Stimulated activated CD4-positive, alpha-beta T cell treated with anti-CD3 and anti-CD28 coated beads, Interleukin-2, amount 100 ng/mL, for 4 hours (primary cell): ENCODE measurements at places on chromosomes 11 and 22.

- DNase-seq: no peak
These were observed 18.4 kb downstream of the ABCC8 start for GRCh38 chr11:17458268-17458667.

DNA sequence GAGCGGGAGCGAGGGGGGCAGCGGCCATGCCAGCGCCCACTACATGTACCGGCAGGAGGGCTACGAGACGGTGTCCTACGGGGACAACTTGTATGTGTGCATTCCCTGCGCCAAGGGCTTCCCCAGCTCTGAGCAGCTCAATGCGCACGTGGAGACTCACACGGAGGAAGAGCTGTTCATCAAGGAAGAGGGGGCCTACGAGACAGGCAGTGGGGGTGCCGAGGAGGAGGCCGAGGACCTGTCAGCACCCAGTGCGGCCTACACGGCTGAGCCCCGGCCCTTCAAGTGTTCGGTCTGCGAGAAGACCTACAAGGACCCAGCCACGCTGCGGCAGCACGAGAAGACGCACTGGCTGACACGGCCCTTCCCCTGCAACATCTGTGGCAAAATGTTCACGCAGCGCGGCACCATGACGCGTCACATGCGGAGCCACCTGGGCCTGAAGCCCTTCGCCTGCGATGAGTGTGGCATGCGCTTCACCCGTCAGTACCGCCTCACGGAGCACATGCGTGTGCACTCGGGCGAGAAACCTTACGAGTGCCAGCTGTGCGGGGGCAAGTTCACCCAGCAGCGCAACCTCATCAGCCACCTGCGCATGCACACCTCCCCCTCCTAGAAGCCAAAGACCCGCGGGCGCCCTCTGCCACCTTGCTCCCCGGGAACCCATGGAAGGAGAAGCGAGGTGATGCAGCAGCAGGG lies 20.9 kb upstream of the TMEM191C start:
- DNase-seq: no peak

GRCh38 chr11:1262172-1263006 lies 39.5 kb downstream of the MUC5B start:
- peak; percentile 83 for DNase-seq

GRCh38 chr22:49291169-49291568 lies 536.5 kb downstream of the BRD1 start:
- no peak for DNase-seq

DNA sequence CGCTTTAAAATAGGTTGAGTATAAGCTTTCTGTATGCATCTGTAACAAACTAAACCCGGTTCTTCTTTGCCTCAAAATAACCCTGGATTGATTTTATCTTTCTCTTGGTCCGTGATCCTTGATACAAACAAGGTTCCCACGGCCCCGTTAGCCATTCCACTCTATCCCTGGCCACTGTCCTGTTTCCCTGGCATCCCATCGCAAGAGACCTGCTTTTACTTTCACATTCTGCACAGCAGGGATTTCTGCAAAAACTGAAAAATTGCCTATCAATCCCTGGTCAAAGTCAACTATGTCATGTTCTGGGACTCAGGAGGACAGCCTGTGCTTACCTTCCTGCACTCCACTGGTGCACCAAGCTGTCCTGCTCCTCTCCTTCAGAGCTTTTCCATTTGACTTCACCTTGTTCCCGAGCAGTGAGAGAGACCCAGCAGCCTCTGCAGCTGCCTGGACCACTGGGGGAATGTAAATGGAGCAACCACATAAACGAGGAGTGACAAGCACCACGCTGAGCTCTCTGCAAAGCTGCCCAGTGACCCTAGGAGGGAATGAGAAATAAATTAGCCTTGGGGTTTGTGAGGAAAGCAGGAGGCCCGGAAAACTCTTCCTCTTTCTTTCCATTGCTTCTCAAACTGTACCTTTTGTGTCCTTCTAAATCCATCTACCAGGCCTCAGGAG lies 175.9 kb downstream of the NTM start:
- DNase-seq: no peak

DNA sequence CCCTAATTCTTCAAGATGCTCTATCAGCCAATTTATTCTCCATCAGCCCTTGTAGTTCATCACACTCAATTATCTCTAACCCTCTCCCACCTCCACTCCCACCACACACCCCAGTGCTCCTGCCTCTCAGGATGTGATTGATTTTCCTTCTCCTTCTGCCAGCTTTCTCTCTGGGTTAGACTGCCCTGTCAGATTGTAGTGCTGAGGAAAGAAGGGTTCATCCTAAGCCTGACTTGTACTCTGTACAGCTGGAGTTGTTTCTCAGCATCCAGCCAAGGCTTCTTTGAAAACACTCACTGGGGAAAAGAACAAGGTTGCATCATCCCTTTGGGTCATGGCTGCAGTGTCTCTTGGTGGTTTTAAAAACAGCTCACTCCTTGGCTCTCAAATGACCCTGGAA lies 61.2 kb downstream of the CECR2 start:
- DNase-seq: no peak

DNA sequence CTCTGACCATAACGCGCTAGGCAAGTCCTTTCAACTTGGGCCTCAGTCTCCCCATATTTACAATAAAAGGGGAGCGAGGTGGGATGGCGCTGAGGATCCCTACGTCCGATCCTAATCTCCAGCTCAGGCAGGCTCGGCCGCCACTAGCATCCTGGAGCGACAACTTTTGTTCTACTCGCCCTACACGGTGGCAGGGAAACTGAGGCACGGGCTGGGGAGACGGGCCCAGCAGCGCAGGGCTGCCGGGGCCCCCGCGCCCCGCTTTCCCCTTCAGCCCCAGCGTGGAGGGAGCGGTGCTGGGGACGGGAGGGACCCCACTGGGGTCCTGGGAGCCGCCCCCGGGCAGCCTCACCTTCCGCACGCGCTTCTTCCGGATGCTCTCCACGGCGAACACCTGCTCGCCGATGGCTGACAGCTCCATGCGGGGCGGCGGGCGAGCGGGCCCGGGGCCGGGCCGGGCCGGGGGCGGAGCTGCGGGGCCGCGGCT lies 413 bp downstream of the CBX7 start:
- no peak for DNase-seq

GRCh38 chr11:201966-202365 lies 5.2 kb downstream of the BET1L start:
- DNase-seq: no peak

GRCh38 chr11:57458410-57459163 lies 1.7 kb upstream of the RTN4RL2 start:
- peak; percentile 84 for DNase-seq

GRCh38 chr11:20090654-20091374 lies 69.5 kb downstream of the DBX1 start:
- no peak for DNase-seq

DNA sequence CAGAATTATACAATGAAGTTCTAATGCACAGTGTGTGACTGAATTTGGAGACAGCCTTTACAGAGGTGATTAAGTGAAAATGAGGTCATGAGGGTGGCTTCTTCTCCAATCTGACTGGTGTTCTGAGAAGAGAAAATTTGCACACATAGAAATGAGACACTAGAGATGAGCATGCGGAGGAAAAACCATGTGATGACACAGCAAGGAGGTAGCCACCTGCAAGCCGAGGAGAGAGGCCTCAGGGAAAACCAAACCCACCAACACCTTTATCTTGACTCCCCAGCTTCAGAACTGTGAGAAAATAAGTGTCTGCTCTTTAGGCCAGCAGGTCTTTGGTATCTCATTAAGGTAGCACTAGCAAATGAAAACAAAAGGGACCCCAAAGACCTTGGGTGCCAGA lies 93.2 kb downstream of the GGTLC2 start:
- DNase-seq: no peak

DNA sequence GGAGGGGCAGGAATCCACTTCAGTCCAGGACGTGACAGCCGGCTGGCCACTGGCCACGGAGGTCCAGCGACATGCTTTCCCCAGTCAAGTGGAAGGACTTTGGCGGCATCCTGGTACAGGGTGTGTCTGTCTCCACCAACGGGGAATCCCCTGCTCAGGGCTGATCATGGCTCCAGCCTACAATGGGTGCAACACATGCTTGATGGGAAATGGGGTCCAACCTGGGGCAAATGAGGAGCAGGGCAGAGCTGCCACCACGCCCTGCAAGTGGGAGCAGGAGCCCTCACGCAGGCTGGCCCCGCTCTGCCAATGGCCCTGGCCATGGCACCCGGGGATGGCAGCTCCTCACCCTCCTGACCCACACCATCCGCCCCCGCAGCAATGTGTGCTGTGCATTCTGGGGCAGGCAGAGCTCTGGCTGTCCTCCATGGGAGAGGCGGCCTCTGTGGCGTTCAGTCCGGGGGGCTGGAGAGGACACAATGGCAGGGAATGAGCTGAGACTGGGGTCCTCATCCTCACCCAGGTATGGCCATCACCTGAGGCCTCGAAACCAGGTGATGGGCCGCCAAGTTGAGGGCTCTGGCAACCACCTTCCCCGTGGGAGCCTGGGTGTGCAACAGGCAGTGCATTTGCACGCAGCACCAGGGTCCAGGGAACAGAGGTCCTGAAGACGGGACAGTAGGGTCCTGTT lies 5.8 kb upstream of the SEPTIN5 start:
- no peak for DNase-seq

GRCh38 chr22:44548981-44549380 lies 50.9 kb upstream of the RTL6 start:
- DNase-seq: no peak

GRCh38 chr22:47116426-47117341 lies 354.2 kb downstream of the TBC1D22A start:
- no peak for DNase-seq
